ENCODE measurements at places on chromosomes 16 and 17.
A peak's percentile ranks its signal among the peaks of the same experiment; 100 is the strongest.

DNA sequence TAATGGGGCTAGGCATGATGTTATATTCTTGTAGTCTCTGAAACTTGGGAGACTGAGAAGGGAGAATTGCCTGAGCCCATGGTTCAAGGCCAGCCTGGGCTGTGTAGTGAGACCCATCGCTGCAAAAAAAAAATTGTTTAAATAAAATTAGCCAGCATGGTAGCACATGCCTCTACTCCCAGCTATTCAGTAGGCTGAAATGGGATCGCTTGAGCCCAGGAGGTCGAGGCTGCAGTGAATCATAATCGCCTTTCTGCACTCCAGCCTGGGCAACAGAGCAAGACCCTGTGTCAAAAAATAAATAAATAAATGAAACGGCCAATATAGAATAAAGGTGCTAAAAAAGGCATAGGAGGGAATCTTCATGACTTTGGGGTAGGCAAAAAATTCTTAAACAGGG is 13.9 kb upstream of the SLX4 start:
- no peak for DNase-seq

- DNase-seq = no peak
These were observed 160.2 kb upstream of the CHMP6 start for GRCh38 chr17:80831491-80831890.

GRCh38 chr17:48223945-48224344 is 116.4 kb downstream of the SNX11 start:
- no peak for DNase-seq

DNA sequence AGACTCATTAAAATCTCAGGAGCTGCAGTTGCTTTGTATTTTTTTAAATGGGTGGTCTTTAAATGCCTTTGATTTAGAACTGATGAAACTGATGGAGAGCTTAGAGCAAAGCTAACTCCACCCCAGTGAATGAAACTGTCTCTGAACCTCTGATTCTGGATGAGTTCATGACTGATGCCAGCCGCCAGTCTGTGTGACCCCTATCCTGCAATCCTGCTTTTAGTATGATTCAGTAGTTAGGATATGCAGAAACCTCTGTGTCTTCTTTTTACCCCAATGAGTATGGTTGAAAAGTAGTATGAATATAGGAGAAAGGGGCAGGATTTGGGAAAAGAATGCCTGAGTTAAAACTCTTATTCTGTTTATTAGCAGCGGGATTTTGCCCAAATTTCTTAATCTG is 12.3 kb upstream of the SALL1 start:
- DNase-seq = no peak

DNA sequence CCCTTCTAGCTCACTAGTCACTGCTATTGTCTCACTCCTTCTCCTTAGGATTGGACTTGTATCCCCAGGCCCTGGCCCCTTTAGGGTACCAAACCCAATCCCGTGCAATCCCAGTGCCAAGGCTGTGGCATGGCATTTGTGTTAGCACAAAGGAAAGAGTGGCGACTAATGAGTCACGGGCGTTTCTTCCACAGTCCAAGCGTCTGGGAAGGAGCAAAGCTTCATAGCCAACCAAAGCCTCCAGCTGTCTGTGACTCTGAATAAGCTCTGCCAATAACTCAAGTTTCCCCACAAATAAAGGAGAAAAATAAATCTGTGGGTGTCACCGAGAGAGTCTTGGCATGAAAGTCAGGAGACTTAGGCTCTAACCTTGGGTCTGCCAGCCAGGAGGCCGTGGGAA is 54.6 kb upstream of the COX10 start:
- DNase-seq = no peak

GRCh38 chr17:36721560-36722120 is 120.3 kb downstream of the MRM1 start:
- no peak for DNase-seq

DNA sequence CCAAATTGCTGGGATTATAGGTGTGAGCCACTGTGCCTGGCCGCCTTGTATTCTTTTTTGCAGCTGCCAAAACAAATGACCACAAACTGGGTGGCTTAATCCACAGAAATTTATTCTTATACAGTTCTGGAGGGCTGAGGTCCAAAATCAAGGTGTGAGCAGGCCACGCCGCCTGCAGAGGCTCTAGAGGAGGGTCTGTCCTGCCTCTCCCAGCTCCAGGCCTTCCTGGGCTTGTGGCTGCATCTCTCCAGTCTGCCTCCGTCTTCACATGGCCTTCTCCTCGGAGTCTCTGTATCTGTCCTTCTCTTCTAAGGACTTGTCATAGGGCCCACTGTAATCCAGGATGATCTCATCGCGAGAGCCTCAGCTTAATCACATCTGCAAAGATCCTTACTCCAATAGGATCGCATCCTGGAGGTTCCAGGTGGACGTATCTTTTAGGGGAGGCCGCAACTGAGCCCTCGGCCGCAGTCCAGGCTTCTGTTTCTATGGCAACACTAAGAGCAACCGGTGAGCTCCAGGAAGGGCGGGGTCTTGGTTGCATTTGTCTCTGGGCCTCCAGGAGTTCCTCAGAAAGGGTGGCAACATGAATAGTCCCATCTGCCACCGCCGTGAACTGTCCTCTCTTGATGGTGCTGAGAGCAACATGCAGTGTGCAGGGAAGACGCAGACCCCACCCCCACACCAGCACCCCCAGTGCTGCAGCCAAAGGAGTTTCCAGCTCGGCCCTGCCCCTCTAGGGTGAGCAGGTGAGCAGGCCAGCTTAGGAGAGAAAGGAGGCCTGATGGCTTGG is 29.5 kb upstream of the CREBBP start:
- no peak for DNase-seq

DNA sequence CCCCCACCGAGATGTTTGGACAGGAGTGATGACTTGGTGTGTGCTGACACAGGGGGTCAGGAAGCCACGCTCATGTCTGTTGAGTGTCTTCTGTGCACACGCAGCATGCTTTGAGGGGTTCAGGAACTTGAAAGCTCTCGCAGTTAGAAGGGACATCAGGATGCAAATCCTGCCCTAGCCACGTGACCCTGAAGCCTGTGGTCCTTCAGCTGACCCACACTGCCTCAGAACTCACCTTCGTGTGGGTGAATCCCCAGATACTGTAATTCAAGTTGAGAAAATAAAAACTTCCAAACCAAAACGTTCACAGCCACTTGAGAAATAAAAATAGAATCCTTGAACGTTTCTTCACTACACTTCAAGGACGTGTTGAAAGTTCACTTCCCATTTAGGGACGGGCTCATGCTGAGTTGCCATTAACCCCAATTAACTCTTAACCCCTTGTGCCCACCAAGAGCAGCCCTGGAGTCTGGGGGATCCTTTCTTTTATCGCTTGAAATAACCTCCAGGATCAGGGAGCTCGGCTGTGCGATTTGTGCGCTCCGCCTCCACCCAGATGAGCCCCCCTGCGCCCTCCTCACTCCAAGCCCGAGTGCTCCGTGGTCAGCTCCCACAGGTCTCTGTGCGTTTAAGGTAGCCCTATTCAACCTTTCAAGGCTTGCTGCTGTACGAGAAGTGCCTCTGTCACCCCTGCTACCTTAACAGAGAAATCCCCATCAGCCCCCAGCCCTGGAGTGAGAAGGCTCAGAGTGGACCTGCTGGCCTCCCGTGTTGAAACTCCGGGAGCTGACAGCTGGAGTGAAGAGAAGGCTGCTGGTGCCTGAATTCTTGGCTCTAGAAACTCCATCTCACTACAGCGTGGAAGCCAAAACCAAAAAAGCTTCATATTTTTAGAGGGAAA is 36.2 kb upstream of the NAT9 start:
- no peak for DNase-seq

- no peak for DNase-seq
These were observed 40.6 kb downstream of the RAB11FIP4 start for GRCh38 chr17:31431852-31432658.

DNA sequence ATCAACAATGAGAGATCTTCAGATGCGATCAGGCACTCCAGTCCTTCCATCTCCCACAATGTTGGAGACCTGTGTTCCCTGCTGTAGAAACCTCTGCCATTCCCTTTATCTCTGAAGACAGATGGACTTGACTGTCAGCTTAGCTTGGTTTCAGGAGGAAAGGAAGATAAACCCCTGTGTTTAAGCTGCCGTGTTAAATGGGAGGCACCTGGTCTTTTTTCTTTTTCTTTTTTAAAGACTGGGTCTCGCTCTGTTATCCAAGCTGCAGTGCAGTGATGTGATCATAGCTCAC is 63.1 kb downstream of the USP22 start:
- no peak for DNase-seq

DNA sequence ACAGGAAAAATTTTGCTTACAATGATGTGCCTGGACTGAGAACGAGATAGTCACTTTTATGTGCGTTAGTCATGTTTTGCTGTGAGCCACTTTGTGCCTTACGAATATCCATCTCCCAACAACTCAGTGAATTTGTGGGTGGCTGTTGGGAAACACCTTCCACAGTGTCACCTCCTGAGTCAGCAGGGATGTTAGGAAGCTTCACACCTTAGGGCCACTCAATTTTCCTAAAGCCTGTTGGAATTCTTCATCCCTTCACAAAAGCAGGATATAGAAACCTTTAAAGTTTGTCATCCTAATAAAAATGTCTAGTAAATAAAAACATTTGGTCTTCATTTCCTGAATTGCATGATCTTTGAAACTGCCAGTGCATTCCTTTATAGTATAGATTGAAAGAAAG is 4.3 kb upstream of the KRTAP3-1 start:
- no peak for DNase-seq

GRCh38 chr16:68910051-68910450 is 66.7 kb downstream of the TANGO6 start:
- no peak for DNase-seq

DNA sequence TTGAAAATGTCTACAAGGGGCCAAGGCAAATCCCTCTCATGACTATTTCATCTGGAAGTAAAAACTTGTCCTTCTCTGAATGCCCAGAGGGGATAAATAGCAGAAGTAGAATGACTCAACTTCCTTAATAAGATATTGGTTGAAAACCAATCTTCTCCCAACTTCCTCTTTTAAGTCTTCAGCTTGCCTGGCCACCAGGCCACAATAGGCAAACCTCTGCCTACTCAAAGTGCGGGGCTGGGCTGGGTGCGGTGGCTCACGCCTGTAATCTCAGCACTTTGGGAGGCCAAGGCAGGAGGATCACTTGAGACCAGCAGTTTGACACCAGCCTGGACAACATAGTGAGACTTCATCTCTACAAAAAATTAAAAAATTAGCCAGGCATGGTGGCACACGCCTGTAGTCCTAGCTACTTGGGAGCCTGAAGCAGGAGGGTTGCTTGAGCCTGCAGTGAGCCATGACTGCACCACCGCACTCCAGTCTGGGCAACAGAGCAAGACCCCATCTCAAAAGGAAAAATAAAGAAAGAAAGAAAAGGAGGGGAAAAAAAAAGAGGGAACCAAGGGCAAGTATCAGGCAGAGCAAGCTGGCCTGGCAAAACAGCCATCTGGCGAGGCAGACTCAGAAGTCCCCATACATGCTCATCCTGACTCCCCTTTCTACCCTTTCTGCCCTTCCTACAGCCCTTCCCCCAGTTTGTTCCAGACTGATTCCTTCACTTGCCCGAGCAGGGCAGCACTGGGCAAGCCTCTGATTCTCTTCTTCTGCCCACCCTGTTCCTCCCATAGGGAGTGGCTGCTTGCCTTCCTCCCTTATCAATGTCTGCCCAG is 20.6 kb downstream of the MAP3K14 start:
- no peak for DNase-seq

DNA sequence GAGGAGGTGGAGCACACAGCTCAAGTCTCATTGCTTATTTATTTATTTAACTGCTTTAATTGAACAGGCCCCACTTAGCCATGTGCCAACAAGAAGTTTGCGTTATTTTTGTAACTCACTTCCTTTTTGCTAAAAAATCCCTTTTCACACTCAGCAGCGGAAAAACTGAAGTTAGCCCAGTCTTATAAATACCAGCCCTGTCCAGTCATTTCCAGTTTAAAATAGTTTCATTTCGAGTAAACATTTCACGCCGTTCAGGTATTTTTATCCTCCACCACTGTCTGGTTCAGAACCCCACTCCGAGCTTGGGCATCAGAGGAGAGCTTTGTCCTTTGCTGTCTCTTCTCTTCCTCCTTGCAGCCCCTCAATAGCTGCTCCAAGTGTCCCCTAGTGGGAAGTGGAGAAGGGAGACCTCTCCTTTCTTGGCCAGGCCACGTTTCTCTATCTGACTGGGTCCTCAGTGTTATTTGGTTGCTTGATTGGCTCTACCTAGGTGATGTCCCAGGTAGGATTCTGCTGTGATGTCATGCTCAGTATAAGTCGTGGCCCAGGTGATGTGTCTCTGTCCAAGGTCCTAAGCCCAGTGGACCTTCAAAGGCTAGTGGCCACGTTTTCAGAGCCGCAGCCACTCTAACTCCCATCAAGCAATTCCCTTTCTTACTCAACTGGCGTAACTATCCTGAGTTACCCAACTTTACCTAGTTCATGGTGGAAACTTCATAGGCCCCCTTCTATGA is 53.0 kb upstream of the GAS7 start:
- DNase-seq = no peak

DNA sequence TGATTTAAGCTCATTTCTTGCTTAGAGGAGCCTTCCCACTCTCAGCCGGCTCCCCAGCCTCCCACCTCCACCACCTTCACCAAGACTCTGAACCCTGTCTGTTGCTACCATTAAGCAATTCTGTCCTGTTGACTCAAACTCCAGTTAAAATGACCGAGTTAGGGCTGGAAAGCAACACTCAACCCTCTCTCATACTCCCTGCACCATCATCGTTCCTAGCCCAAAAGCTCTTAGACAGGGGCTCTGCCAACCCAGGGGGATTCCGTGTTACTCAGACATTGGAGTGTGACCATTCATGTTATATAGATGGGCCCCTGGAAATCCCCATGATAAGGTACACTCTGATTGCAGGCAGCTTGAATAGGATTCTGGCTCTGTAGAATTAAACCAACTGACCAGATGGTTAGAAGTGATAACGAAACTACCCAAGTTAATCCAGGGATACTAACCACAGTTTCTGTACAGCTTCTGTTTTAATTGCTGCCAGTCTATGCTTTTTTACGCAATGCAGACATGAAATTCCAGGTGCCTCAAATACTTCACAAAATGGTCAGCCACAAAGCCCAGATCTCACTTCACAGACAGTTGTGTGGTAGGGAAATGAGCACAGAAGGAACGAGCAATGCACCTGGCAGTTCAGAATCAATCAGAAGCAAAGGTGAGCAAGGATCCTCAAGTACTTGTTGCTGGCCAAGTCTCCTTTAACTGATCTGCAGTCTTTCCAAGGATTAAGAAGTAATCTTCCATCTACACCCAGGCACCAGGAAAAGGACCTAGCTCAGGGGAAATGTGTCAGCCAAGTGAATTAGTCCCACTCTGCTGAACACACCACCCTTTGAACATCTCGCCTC is 2.1 kb downstream of the SSTR2 start:
- DNase-seq = no peak

DNA sequence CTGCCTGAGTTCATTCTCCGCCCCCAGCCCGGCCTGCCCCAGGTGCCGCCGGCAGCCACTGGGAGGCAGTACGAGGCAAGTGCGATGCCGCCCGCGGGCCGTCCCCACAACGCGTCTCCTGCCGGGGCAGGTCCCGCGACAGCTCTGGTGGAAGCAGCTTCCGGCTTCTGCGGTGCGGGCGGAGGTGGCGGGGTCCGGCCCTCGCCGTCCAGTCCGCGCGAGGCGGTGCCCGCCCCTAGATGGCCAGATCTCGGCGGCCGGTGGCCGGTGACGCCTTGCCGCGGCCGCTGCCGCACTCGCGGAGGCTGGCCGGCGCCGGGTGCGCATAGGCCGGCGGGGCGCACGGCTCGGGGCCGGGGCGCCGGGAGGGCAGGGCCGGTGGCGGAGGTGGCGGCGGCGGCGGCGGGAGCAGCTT is 1.8 kb downstream of the GJD3 start:
- peak; percentile 64 for DNase-seq
